Uterus (tissue), 4 donors: ENCODE measurements at places on chromosomes 4 and X. TPM values are rescaled to one million over a fixed set of nuclear protein-coding genes. Genes with fewer than 3 reads are reported as not detected.

- no peak for DNase-seq
- no peak overlapping the region for H3K4me3 ChIP-seq
- no peaks in the 10 kb centered on the region for H3K4me1 ChIP-seq
- no peak overlapping the region for H3K27ac ChIP-seq
These were observed 409.8 kb upstream of the GALNT7 start for GRCh38 chr4:172758586-172759340.

GRCh38 chrX:38318196-38318595 is 9.1 kb downstream of the RPGR start:
- no peaks in the 10 kb centered on the region for H3K36me3 ChIP-seq
- no peaks in the 10 kb centered on the region for H3K27me3 ChIP-seq
- no peaks in the 10 kb centered on the region for H3K4me1 ChIP-seq
- no peak overlapping the region for H3K27ac ChIP-seq
- H3K4me3 ChIP-seq: no peak overlapping the region
- no peak for DNase-seq

DNA sequence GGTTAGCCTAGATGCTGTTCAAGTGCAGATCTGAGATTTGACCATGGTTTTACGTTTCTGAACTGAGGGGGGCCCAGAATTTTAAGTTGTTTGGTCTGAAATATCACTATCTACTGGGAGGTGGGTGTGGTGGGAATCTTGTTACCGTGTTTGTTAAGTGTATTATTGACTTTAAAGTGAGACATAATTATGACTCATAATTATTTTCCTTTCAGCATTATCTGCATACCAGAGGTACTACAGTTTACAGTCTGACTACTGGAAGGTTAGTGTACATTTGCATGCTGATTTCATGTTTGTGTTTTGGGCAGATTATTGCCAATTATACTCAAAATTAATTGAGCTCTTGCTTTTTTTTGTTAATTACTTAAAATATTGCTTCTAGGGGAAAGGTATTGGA is 101.5 kb downstream of the KDM6A start:
- H3K27ac ChIP-seq: no peak overlapping the region
- H3K4me3 ChIP-seq: no peak overlapping the region
- H3K4me1 ChIP-seq: no peaks in the 10 kb centered on the region

GRCh38 chr4:152972821-152973628 is 36.9 kb downstream of the FHDC1 start:
- H3K27me3 ChIP-seq: no peaks in the 10 kb centered on the region
- DNase-seq: peak; percentile 48
- H3K4me3 ChIP-seq: no peak overlapping the region
- H3K36me3 ChIP-seq: no peaks in the 10 kb centered on the region
- H3K27ac ChIP-seq: no peak overlapping the region

Gene NSUN7
- 14.1 TPM for total RNA-seq

Gene PLK4
- not detected for total RNA-seq

Gene HDX
- 50.2 TPM for total RNA-seq

Gene SULT1E1
- total RNA-seq: not detected
